ENCODE measurements at places on chromosomes 4 and X.
A peak's percentile ranks its signal among the peaks of the same experiment; 100 is the strongest.

GRCh38 chr4:5734853-5735252 is 23.9 kb downstream of the EVC start:
- no peak for DNase-seq

- no peak for DNase-seq
Observed at GRCh38 chr4:53713767-53714166, 122.5 kb upstream of the LNX1 start.

- DNase-seq = peak; percentile 65
Observed at GRCh38 chr4:89305712-89306437, 1.7 kb downstream of the GPRIN3 start.

GRCh38 chrX:11678158-11678557 is 12.4 kb upstream of the ARHGAP6 start:
- DNase-seq = peak; percentile 4

GRCh38 chrX:54494166-54494988 is 1.7 kb downstream of the FGD1 start:
- peak; percentile 41 for DNase-seq

Data from GM23248 (cell line).